Activated naive CD4-positive, alpha-beta T cell treated with anti-CD3 and anti-CD28 coated beads for 36 hours (primary cell): ENCODE measurements at places on chromosomes 6 and 20. TPM values are rescaled to one million over a fixed set of nuclear protein-coding genes. Genes with fewer than 3 reads are reported as not detected.

- H3K27me3 ChIP-seq: no peaks in the 10 kb centered on the region
- DNase-seq: peak; percentile 37
- no peak overlapping the region for H3K27ac ChIP-seq
- H3K36me3 ChIP-seq: no peaks in the 10 kb centered on the region
- H3K4me1 ChIP-seq: peaks cover 18% of the 10 kb centered on the region
- no peak overlapping the region for H3K4me3 ChIP-seq
Observed at GRCh38 chr6:143397227-143398222, 53.0 kb downstream of the ADAT2 start.

DNA sequence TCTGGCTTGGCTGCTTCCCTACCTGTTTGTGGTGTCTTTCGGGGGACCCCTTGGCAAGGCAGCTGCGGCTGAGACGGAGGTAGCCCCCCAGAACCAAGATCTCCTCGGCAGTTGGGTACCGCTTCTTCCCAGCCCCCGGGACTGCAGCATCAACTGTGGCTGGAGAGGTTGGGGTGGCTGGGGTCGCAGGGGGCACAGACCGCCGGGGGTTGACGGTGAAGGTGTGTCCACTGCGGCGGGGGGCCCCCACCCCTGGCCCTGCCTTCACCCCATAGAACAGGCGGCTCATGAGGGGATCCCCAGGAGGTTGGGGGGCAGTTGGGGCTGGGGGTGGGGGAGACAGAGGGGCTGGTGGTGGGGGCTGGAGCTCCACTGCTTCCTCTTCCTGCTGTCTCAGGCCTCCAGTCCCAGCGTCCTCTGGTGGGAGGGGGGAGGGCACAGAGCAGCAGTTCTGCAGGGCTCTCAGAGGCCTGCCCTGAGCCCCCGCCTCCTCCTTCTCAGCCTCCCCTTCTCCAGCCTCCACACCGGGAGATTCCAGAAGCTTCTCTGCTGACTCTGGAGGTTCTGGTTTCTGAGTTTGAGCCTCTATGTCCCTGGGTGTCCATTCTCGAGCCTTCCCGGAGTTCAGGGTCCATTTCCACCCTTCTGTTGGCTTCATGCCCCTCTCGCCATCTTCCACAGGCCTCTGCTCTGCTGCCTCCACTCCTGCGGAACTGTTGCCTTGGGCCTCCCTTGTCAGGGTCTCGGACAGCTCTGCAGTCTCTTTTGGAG lies 1.9 kb downstream of the PPP1R18 start:
- H3K4me3 ChIP-seq: peak overlapping the region; percentile 96
- peaks cover 66% of the 10 kb centered on the region for H3K36me3 ChIP-seq
- peaks cover 34% of the 10 kb centered on the region for H3K4me1 ChIP-seq
- H3K27ac ChIP-seq: peak overlapping the region; percentile 100

DNA sequence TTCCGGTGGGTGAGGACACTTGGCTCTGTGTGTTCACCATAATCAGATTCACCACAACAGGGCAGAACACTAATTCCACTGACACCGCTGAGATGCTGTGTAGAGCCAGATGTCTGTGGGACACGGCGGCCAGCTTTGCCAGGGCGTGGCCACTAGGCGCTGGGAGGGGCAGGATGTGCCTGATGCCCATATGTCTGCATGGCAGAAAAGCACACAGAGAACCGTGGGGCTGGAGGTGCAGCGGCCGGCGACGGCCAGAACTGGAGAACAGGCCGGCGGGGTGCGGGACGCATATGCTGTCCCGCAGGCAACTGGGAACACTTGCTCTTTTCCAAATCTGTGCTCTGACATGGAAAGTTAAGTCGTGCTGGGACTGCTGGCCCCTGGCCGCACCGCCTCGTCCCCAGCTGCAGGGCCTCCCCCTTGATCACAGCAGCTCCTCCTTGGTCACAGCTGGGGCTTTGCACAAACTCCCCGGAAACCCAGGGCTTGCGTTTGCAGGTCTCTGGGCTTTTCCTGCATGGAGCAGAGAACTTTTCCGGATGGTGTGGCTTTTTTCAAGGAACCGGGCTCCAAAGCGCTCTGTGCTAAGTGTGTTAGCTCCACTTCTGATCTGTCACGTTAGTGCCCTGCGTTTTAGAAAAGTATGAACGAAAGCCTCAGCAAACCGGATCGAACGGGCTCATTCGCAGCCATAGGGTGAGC lies 31.1 kb downstream of the NTSR1 start:
- no peaks in the 10 kb centered on the region for H3K27me3 ChIP-seq
- no peaks in the 10 kb centered on the region for H3K36me3 ChIP-seq
- DNase-seq: peak; percentile 27
- peaks cover 23% of the 10 kb centered on the region for H3K4me1 ChIP-seq
- peak overlapping the region; percentile 38 for H3K4me3 ChIP-seq
- H3K27ac ChIP-seq: peak overlapping the region; percentile 47

DNA sequence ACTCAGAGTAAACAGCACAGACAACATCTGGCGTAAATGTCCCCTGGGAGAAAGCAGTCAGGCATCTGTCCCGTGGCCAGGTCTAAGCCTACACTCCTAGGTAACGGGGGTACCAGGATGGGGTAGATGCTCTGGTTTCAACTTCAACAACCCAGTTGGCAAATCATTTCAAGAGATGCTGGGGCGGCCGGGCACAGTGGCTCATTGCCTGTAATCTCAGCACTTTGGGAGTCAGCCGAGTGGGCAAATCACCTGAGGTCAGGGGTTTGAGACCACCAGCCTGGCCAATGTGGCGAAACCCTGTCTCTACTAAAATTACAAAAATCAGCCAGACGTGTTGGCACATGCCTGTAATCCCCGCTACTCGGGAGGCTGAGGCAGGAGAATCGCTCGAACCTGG lies 12.3 kb downstream of the PREX1 start:
- H3K4me1 ChIP-seq: peaks cover 55% of the 10 kb centered on the region
- no peaks in the 10 kb centered on the region for H3K27me3 ChIP-seq
- H3K27ac ChIP-seq: no peak overlapping the region
- DNase-seq: no peak

GRCh38 chr6:167793421-167793820 lies 33.3 kb upstream of the AFDN start:
- H3K27me3 ChIP-seq: peaks cover 43% of the 10 kb centered on the region
- H3K36me3 ChIP-seq: no peaks in the 10 kb centered on the region
- H3K4me3 ChIP-seq: no peak overlapping the region
- H3K27ac ChIP-seq: no peak overlapping the region
- peaks cover 9% of the 10 kb centered on the region for H3K4me1 ChIP-seq

GRCh38 chr6:149196091-149196490 lies 121.4 kb upstream of the TAB2 start:
- no peaks in the 10 kb centered on the region for H3K27me3 ChIP-seq
- H3K36me3 ChIP-seq: peaks cover 5% of the 10 kb centered on the region
- no peak for DNase-seq

- DNase-seq: no peak
- H3K27ac ChIP-seq: no peak overlapping the region
- H3K4me3 ChIP-seq: no peak overlapping the region
- H3K27me3 ChIP-seq: no peaks in the 10 kb centered on the region
- H3K36me3 ChIP-seq: no peaks in the 10 kb centered on the region
- peaks cover 52% of the 10 kb centered on the region for H3K4me1 ChIP-seq
Observed at GRCh38 chr6:156943816-156944215, 166.6 kb downstream of the ARID1B start.

GRCh38 chr6:155143029-155143577 lies 120.7 kb upstream of the CLDN20 start:
- peaks cover 22% of the 10 kb centered on the region for H3K4me1 ChIP-seq
- no peak overlapping the region for H3K4me3 ChIP-seq
- H3K27ac ChIP-seq: no peak overlapping the region
- no peak for DNase-seq

DNA sequence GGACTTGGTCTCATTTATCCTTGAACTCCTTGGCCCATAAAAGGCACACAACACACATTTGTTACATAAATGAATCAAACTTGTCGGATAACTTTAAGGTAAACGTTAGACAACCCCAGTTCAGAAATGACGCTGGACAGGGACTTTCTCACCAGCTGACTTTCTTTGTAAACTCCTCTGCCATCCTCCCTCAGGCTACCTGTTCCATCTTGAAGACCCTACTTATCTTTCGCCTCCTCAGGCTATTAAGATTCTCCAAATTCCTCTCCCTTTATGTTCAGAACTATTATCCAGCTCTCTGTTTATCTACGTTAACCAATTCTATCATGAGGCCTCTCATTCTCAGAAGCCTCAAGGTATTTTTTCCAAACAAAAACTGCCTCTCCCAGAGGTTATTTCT lies 47.7 kb upstream of the KIF16B start:
- no peaks in the 10 kb centered on the region for H3K4me1 ChIP-seq
- no peaks in the 10 kb centered on the region for H3K27me3 ChIP-seq
- H3K36me3 ChIP-seq: no peaks in the 10 kb centered on the region
- no peak for DNase-seq
- no peak overlapping the region for H3K4me3 ChIP-seq

DNA sequence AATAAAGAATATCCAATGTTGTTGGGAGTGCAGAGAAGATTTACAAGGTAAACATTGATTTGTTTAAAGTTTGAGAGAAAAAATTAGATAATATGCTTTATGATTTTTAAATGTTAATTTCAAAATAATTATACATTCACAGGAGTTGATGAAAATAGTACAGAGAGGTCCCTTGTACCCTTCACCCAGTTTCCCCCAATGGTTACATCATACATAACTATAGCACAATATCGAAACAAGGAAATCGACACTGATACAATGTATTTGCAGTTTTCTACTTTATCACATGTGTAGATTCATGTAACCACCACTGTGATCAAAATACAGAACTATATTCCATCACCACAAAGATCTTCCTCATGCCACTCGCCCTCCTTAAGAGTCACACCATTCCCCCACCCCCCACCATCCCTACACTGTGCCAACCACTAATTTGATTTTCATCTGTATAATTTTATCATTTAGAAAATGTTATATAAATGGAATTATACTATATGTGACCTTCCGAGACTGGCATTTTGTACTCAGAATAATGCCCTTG lies 11.7 kb upstream of the HLA-DRA start:
- H3K27ac ChIP-seq: no peak overlapping the region
- H3K4me3 ChIP-seq: no peak overlapping the region
- no peaks in the 10 kb centered on the region for H3K36me3 ChIP-seq
- no peak for DNase-seq

DNA sequence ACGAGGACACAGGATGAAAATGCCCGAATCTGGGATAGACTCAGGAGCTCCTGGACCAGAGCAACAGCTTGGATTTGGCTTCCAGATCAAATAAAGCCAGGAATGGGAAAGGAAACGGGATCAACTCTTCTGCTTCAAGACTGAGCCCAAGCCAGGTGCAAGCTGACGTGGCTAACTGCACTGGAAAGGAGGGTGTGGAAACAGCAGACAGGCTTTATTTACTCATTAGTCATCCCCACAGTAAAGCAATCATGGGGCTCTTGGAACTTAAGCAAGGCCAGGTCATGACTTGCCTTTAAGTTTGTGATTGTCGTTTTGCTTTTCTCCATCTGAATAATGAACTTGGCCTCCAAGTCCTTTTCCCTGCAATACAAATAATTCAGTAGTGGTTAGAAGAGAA lies 45.2 kb downstream of the KIF16B start:
- no peak overlapping the region for H3K27ac ChIP-seq
- H3K4me3 ChIP-seq: no peak overlapping the region
- no peaks in the 10 kb centered on the region for H3K4me1 ChIP-seq
- no peaks in the 10 kb centered on the region for H3K27me3 ChIP-seq

DNA sequence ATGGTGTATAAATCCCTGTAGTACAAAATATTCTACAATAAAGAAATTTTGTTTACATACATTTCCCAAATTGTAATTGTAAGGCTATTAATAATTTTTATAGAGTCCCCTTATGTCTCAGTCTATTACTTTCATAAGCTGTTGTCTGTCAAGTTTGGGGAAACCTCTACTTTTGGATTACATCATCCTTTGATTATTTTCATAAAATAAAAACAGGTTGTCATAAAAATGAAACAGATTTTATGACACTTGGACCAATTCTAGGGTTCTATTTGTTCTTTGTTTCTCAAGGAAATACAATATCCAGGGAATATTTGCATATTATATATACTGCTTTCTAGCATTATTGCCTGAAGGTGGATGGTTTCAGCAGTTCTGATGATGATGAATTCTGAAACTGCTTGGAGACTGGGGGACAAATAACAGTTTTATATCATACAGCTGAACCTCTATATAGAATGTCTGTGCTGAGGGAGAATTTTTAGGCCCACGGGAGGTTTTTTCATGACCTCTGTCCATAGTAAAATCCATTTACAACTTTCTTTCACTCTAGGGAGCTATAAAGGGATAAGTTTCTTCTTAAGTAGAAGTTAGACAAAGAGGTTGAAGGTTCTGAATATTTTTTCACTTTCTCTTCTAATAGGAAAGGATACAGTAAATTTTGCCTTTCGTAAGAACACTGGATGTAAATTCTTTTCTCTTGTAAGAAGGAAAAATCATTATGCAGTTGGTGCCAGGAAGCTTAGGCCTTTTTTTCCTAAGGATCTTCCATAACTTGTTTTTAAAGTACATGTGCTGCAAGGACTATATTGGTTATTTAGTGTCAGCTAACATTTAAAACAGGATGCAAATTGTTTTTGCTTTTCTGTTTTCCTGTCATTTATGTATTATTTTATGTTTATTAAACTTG lies 58.0 kb downstream of the CD2AP start:
- H3K4me1 ChIP-seq: peaks cover 14% of the 10 kb centered on the region
- peak overlapping the region; percentile 30 for H3K27ac ChIP-seq
- DNase-seq: no peak
- H3K4me3 ChIP-seq: no peak overlapping the region
- no peaks in the 10 kb centered on the region for H3K27me3 ChIP-seq

KIAA0408 gene
- total RNA-seq: 3.1 TPM

HCK gene
- total RNA-seq: not detected

CNBD2 gene
- 5.3 TPM for total RNA-seq

KIF13A gene
- total RNA-seq: not detected

C20orf144 gene
- total RNA-seq: 0.38 TPM

DEFB124 gene
- not detected for total RNA-seq

PROKR2 gene
- total RNA-seq: not detected

BPIFB4 gene
- total RNA-seq: not detected

C4A gene
- 3.5 TPM for total RNA-seq
